ENCODE measurements at places on chromosomes 16 and 17.

GRCh38 chr17:83091257-83092141 lies 12.1 kb downstream of the METRNL start:
- no peak for DNase-seq

DNA sequence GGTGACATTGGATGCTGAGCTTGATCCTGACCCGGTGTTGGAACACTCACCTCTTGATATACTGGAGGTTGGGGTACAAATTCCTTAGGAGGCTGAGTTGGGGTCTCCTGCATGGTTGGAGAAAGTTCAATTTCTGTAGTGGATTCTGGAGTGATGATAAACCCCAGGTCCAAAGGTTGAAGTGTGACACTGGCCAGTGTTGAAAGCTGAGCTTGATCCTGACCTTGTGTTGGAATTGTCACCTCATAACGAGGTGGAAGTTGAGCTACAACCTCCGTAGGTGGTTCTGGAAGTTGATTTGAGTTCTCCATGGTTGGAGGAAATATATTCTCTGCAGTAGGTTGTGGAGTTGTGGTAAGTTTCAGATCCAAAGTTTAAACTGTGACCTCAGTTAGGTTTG lies 21.2 kb downstream of the RDM1 start:
- DNase-seq, result no peak

DNA sequence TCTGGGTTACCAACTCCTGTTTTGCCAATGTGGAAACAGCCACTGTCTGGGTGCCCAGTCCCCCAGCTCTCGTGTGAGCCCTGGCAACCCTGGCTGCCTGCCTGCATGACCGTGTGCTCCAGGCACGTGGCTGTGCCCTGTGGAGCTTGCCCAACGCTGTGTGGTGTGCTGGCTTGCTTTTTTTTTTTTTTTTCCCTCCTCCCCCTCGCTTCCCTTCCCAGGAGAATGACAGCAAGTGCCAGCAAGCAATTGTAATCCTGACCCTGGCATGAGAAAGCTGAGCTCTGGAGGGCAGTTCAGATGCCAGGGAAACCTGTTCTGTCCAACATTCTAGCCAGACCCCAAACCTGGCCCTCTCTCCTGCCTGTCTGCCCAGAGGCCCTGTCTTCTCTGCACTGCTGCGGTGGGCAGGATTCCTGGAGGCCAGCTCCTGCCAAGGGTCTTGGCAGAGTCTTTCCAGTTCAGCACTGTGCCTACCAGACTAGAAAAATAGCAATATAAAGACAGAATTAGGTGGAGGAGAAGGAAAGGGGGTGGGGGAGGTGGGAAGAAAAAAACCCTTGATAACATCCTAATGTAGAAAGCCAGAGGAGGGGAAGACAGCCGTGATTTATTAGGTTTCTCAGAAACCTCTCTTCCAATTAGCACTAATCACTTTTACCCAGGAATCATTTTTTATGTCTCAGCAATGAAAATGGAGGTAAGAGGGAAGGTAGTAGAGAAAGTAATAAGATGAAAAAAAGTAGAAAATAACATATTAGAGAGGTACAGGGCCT lies 9.0 kb downstream of the HLF start:
- no peak for DNase-seq

GRCh38 chr17:31568539-31568938 lies 177.1 kb downstream of the RAB11FIP4 start:
- no peak for DNase-seq

DNA sequence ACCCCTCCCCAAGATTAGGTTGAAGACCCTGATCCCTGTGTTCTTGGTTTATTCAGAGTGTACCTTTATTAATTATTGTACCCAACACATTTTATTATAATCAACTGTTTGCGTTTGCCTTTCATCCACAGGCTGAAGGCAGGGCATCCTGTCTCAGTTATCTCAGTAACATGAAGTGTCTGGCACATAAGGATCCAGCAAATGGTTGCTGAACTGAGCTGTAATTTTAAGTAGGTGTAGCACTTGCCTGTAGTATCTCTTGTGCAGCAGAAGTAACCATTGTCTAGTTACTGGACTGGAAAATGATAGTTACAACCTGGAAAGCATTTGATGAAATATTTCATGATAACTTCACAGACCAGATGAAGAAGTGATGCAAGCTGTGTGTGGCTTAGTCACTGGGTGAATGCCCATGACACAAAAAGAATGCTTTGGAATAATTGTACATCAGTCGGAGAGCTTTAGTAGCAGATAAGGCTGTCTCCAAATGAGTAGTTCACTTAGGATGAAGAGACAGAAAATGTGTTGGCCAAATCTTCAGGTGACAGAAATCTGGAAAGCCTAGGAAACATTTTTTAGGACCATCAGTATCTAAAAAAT lies 56.6 kb downstream of the ESRP2 start:
- DNase-seq, result no peak

DNA sequence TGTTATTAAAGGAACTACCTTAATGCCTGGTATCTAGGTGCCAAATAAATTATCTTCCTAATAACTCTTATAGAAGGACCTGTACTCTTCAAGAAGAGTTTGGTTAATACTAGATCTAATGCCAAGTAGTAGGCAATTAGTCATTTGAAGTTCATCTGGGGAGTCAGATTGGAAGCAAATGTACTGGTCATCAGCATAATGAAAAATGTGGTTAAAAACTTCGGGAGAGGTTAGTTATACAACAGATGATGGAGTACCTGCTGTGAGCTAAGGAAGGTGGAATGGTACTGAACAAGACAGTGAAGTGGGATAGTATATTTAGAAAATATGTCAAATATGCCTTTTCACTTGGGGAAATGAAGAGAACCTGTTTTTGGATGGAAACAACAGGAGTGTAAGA lies 49.2 kb downstream of the TNRC6A start:
- no peak for DNase-seq

DNA sequence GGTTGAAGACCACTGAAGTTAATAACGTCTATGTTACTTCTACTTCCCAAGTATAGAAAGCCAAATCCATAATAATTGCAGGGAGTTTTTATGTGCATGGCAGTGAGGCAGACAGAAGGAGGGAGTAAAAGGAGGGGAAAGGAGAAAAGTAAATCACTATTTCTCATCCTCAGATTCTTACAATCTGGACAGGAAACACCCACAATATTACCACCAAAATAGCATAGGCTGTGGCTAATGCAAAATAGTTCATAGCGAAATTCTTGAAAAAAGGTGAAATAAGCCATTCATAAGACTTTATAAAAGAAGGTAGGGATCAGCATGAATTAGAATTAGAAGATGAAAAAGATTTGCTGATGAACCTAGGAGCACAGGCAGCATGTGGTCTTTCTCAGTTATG lies 128.1 kb downstream of the KCNJ2 start:
- DNase-seq, result no peak

- no peak for DNase-seq
Measured at GRCh38 chr16:83779886-83780285, 27.9 kb upstream of the HSBP1 start.

DNA sequence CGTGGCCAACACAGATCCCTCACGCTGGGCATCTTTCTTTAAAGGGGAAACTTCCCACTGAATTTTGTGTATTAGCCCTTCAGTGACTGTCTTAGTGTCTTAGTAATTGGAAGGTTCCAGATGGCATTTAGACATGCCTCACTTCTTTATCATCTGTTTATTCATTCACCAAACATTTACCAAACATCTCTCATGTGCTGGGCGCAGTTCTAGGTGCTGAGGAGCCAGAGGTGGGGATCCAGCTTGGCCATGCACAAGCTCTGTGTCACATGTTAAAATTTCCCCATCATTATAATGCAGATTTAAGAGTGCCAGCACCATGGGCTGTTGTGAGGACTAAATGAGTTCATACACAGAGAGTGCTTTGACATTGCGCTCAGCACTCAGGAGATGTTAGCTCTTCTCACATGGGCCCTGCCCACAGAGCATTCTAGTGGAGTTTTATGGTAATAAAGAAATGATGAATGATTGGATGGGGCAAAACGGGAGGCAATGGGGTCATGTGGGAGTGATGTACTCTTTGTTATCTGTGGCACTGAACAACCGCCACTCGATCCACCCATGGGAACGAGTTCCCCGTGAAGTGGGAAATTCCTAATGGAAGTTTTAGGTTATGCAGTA lies 119.7 kb downstream of the SNX29 start:
- no peak for DNase-seq

GRCh38 chr17:4453812-4454591 lies 20.3 kb downstream of the SPNS3 start:
- no peak for DNase-seq

GRCh38 chr16:77406680-77407079 lies 28.2 kb downstream of the ADAMTS18 start:
- DNase-seq, result no peak

GRCh38 chr17:58531661-58532554 lies 17.5 kb upstream of the MTMR4 start:
- DNase-seq, result no peak

DNA sequence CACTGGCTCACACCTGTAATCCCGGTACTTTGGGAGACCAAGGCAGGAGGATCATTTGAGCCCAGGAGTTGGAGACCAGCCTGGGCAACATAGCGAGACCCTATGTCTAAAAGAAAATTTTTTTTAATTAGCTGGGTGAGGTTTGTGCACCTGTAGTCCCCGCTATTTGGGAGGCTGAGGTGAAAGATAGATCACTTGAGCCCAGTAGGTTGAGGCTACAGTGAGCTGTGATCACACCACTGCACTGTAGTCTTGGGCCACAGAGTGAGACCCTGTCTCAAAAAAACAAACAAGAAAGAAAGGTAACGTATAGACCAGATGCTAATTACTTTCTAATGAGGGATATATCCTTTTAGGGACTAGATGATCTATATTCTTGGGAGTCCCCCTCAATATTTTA lies 8.1 kb downstream of the NOL11 start:
- DNase-seq, result no peak

GRCh38 chr16:65229191-65229662 lies 107.4 kb upstream of the CDH11 start:
- DNase-seq, result no peak

- DNase-seq, result no peak
Measured at GRCh38 chr16:15757077-15757386, 99.8 kb downstream of the MYH11 start.

GRCh38 chr17:6567528-6568183 lies 11.3 kb upstream of the PITPNM3 start:
- DNase-seq, result no peak

GRCh38 chr16:24626256-24626655 lies 86.9 kb downstream of the RBBP6 start:
- DNase-seq, result no peak

DNA sequence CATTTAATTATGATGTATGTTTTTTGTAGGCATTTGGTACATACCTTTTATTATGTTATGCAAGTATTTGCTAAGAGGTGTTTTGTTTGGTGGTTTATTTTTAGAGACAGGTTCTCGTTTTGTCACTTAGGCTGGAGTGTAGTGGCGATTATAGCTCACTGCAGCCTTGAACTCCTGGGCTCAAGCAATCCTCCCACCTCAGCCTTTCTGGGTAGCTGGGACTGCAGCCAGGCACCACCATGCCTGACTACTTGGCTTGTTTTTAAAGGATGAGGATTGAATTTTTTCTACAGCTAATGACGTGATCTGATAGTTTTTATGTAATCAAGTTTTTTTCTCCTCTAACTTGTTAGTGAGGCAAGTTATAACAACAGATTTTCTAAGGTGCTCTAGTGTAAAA lies 199.6 kb downstream of the SPECC1 start:
- no peak for DNase-seq

DNA sequence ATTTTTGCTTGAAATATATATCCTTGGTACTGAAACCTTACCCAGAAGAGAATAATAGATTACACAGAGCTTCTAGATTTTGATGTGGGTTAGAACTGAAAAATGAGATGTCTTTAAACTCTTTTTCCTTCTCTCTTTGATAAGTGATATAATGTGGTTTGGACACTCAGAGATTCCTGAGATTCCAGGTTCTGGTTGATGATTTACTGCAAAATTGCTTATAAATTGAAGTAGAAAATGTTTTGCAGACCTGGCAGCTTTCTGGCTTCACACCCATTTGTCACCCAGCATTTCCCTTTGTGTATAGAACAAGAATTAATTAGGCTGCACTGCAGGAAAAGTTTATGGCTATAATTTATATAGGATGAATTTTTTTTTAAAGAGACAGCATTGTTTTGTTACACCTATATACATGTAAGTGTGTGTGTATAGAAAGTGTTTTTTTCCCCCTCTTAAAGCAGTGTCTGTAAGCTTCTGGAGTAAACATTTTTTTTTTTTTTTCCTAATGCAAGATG lies 23.5 kb downstream of the AATF start:
- DNase-seq, result no peak

- DNase-seq, result peak; percentile 35
Measured at GRCh38 chr17:14359163-14360020, 58.5 kb downstream of the HS3ST3B1 start.

DNA sequence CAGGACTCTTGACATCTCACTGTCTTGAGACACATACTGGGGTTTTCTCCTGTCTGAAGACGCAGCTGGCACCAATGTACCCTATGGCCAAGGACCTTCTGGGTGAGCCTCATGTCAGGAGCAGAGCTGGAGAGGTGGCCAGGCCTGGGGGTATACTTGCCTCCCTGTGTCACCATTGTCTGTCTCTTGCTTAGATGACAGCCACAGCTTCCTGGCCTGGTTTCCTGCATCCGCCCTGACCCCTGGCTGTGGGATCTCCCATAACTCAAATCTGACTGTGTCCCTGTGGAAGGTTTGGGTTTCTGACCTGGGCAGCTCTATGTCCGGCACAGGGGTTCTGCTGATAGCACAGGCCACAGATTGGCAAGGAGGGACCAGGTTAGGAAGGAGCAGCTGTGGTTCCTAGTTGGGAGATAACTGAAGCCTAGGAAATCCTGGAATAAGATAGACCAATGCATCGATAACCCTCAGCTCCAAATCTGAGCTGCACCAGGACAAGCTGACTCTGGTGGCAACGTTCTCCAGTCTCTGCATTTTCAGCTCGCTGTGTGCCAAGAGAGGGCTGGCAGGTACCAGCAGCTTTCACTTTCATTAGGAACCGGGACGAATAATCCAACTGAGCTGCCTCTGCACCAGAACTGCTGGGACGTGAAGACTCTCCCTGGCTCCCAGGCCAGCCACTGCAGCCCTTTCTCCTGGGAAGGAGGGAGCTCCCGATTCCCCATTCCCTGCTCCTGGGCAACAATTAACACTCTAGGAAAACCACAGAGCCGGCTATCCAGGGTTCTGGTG lies 5.0 kb downstream of the DEXI start:
- DNase-seq, result no peak

DNA sequence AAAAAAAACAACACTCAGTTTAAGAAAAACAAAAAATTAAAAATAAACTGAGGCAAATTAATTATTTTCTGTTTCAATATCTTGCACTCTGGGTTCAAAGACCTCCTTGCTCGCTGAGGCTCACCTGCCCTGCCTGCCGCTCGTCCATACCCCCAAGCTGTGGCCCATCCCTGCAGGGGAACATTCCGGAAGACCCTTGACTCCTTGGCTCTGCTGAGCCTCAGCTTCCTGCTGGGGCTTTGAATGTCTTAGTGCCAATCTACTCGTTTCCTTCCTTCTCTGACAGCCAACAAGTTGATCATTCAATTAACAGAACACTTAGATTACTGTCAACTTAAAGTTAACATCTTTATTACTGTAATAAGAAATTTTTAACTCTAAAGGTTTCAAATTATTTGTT lies 24.3 kb downstream of the G6PC1 start:
- no peak for DNase-seq
